Activated CD4-positive, alpha-beta T cell treated with anti-CD3 and anti-CD28 coated beads, Interleukin-2, amount 50 U/mL, for 4 hours (primary cell): ENCODE measurements at places on chromosomes 5 and 9.

DNA sequence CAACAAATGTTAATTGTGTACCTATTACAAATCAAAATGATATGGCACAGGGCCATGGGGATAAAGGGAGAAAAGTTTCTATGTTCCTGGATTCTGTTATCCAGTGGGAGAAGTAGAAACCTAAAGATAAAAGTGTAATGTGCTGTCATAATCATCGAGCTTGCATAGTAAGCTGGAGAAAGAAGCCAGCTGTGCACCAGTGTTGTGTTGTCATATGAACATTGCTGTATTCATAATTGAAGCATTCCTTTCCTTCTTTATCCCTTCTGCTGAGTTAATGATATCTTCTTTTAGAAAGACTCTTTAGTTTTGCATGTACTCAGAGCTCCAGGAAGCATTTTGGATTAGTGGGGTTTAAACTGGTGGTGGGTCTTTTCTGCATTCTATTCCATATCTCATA, 39.5 kb downstream of the NTRK2 start:
- DNase-seq, result no peak

- DNase-seq, result no peak
Observed at GRCh38 chr5:160455600-160455999, 33.9 kb downstream of the PTTG1 start.

DNA sequence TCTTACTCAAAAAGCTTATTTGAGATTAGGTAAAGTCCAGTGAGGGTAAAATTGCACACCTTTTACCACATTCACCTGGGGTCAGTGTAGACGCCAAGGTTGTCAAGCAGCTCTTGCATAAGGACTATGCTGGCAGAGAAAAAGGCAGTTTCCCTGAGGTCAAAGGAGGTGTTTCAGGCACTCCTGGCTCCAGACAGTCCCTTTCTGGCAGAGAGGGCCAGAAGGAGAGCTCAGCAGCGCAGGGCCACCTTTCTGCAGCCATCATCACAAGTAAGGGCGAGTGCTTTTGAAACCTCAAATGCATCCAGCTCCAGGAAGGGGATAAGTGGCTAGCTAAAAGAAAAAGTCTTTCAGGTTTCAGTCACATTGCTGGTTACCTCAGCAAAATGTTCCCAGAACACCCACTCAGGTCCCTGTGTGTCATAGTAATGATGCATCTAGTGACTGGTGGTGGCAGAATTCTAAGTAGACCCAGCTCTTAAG, 16.7 kb upstream of the IL13 start:
- no peak for DNase-seq

DNA sequence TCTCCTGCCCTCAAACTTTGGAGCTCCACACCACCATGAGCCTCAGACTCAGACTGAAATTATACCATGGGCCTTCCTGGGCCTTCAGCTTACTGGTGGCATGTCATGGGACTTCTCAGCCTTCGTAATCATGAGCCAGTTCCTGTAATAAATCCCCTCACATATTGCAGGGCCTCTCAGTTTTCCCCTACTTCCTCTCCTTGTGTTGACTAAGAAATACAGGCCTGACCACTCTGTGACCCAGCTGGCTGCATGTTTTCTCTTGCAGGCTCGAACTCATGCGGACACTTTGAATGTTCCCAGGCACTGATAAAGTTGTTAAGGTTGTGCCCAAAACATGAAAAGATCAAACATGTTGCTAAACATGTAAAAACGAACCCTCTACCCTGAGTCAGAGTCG, 26.2 kb upstream of the SHC3 start:
- no peak for DNase-seq

DNA sequence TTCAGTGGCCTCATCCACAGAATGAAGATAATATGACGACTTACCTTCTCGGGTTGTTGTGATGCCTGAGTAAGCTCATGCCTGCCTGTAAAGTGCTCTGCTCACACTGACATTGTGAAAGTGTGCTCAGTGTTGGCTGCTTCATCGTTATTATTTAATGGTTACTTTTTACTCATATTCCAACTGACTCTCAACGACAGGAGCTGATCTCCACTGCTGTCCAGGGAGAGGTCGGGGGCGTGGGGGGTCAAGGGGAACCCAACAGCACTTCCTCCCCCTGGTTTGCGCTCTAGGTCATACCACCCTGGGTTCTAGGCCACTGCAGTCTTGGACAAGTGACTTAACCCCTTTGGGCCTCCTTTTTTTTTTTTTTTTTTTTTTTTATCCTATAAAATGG, 52.9 kb upstream of the ANGPTL2 start:
- DNase-seq, result no peak

- DNase-seq, result peak; percentile 31
Observed at GRCh38 chr5:143182901-143183820, 220.3 kb downstream of the NR3C1 start.

- DNase-seq, result no peak
Observed at GRCh38 chr5:173302546-173303155, 25.6 kb downstream of the STC2 start.

DNA sequence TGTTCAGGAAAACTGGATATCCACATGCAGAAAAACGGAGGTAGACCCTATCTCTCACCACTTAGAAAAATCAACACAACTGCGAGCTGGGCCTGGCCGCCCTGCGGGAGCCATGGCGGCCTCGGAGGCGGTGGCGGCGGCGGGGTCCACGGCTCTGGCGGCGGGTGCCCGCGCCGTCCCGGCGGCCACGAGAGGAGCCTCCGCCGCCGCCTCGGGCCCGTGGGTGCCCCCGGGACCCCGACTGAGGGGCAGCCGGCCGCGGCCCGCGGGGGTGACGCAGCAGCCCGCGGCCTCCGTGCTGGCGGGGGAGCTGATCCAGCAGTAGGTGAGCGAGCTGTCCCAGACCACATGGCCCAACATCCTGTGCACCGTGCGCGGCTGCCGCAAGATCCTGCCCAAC, 25.3 kb downstream of the FANCC start:
- no peak for DNase-seq

DNA sequence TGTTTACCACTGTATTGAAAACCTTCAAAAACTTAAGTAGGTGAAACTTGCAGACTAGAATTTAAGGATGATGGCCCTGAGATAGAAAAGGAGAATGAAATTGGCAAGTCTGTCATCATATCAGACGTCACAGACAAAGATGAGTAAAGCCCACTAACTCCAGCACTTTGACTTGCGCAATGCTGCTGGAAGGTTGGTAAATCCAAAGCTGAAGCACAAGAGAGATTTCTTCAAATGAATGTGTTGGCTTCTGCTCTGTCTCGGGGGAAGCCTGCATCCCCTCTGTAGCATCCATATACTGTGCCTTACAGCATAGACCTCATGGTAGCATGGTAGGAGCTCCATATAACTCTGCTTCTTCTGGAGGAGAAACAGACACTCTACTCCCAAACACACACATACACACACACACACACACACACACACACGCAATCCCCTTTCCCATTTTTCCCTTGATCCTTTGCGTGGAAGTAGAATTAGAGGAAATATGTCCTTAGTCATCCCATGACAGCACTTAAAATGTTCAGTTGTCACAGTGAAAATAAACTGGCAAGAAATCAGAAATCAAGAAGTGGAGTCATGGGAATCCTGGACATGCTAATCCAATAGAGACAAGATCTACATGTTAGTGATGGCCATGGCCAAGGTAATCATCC, 241.5 kb downstream of the NR3C1 start:
- no peak for DNase-seq

DNA sequence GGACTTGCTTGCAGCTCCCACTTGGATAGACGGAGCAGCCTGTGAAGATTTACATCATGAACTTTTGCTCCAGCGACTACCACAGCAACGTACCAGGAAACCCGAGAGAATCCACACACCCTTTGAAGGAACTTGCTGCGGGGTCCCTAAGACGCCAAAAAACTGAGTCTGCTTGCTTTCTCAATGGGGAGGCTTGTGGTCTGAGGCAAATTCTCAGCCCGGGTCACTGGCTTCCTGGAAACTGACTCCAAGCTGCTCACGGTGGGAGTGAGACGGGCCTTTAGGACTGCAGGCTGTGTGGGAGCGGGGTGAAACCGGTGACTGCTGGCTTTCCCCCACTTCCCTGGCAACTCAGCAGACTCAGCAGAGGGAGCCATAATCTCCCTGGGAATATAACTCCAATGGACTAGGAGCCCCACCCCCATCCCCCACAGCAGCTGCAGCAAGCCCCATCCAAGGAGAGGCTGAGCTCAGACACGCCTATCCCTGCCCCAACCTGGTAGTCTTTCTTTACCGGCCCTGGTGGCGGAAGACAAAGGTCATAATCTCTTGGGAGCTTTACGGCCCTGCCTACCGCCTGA, 466.0 kb downstream of the CAAP1 start:
- DNase-seq, result no peak

- DNase-seq, result no peak
Observed at GRCh38 chr5:8765886-8766285, 780.0 kb downstream of the SEMA5A start.

DNA sequence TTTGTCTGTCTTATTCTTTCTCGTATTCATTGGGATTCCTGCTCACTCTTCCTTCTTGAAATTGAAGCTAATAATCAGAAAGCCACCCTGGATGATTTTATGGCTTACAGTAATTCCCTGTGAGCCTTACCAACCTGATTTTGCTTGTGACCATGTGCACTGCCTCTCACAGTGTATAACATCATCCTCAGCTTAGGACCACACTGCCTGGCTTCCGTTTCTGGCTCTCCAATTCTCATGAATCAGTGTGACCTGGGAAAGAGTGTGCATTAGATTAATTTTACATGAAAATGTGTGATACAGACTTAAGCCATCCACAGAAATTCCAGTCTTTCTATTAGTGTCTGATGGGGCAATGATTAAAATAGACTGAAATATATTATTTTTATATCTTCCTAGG, 126.8 kb upstream of the DMRT1 start:
- DNase-seq, result no peak

- DNase-seq, result no peak
Observed at GRCh38 chr5:19256036-19256435, 732.0 kb downstream of the CDH18 start.

- no peak for DNase-seq
Observed at GRCh38 chr5:135913713-135914626, 18.3 kb upstream of the IL9 start.

DNA sequence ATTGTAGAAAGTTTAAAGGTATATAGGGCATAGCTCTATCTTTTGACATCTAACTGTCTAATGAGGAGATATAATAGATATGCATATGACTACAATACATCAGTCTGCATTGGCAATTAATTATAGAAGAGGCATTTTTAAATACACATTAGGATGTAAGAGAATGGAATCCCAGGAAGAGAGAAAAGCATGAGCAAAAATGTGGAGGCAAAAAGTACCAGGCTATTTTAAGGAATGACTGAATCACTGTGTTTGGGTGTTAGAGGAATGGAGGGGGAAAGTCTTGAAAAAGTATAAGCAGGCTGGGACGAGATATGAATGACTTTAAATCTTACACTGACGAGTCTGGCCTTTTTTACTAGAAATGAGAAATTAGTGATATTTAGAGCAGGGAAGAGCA, 138.4 kb upstream of the ZNF462 start:
- DNase-seq, result no peak

DNA sequence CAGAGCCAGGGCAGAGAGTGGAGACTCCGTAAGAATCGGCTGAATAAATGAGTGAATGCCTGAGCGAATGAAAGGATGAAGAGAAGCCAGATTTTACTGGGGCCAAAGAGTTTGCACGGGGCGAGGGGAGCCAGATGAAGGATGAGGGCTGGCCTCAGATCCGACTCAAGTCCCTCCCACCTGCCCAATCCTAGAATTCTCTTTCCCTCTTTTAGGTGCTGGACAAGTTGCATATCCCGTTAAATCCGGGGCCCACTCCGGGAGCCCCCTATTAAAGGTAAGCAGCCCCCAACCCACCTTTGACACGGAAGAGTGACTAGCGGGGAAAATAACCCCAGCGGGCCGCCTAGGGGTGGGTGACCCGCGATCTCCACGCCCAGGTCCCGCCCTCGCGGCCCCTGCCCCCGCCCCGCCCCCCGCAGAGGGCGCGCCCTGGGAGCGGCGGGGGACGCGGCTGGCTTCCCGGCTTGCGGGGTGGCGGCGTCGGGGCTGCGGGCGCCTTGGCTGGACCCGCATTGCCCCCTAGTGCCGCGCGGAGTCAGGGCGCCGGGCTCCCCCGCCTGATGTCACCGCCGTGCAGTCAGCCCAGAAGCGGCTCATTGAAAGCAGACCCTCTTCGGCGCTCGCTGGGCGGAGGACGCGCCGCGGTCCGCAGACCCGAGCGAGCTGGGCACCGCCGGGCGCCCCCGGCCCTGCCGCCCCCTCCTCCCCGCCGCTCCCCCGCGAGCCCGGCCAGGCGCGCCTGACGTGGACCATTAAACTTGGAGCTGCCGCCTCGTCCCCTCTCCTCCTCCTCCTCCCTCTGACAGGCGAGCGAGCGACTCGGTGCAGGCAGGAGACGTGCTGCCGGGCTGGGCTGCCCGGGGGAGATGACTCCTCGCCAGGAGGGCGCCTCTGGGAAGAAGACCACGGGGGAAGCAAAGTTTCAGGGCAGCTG, at the start of gene ADRA1B:
Gene ADRA1B, plus strand, starts transcription at position 579 of the 937 bp plus-strand sequence. CDS start 424 bp downstream, outside the sequence.
- peak; percentile 26 for DNase-seq

GRCh38 chr9:20238921-20239320, 383.4 kb downstream of the MLLT3 start:
- DNase-seq, result no peak

DNA sequence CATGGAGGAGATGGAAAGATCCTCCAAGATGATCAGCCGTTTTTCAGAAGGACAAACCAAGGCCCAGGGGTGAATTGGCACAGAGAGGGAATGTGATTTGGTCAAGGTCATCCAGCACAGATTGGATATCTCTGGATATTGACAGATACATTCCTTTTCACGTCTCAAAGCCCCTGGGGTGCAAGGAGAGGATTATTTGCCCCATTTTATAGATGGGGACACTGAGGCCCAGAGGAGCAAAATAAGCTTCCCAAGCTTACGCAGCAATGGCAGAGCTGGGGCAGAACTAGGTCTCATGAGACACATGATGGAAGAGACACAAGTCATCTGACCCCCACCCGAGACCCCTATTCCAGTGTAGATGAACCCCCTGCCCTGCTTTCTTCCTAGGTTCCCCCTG, 895 bp upstream of the PDGFRB start:
- no peak for DNase-seq

- DNase-seq, result no peak
Observed at GRCh38 chr9:20462410-20462809, 159.9 kb downstream of the MLLT3 start.

- no peak for DNase-seq
Observed at GRCh38 chr9:112012026-112012902, 115.7 kb downstream of the UGCG start.

- no peak for DNase-seq
Observed at GRCh38 chr5:66987540-66987939, 209.1 kb downstream of the CD180 start.
